Breast epithelium (tissue), 4 donors: ENCODE measurements at places on chromosomes 3 and 15. TPM values are rescaled to one million over a fixed set of nuclear protein-coding genes. Genes with fewer than 3 reads are reported as not detected.
A peak's percentile ranks its signal among the peaks of the same experiment; 100 is the strongest.

SSUH2 gene
- total RNA-seq: not detected

SNTN gene
- not detected for total RNA-seq

DNA sequence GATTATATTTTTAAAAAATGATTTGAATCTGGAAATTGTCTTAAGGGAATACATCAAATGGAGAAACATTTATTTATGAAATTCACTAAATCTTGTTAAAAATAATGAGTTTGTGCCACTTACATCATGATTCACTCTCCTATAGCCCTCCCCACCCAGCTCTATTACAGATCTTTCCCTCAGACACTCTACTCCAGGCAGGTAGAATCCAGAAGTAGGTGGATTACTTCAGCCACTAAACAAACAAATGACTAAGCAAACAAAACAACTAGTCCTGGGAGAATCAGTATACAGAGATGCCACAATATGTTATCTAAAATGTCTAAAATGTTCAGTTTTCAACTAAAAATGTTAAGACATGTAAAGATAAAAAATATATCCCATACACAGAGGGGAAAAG is 608.1 kb upstream of the UBE2E2 start:
- no peak for DNase-seq
- no peaks in the 10 kb centered on the region for H3K27me3 ChIP-seq
- H3K4me1 ChIP-seq: no peaks in the 10 kb centered on the region

- H3K4me3 ChIP-seq: no peak overlapping the region
- peak; percentile 72 for DNase-seq
- no peaks in the 10 kb centered on the region for H3K27me3 ChIP-seq
- H3K36me3 ChIP-seq: no peaks in the 10 kb centered on the region
- H3K4me1 ChIP-seq: peaks cover 42% of the 10 kb centered on the region
Measured at GRCh38 chr15:68275165-68275746, 2.3 kb upstream of the FEM1B start.
